Stimulated activated CD4-positive, alpha-beta T cell treated with anti-CD3 and anti-CD28 coated beads, TNF-alpha, amount 100 ng/mL, for 24 hours (primary cell): ENCODE measurements at places on chromosomes 1 and 21.
A peak's percentile ranks its signal among the peaks of the same experiment; 100 is the strongest.

DNA sequence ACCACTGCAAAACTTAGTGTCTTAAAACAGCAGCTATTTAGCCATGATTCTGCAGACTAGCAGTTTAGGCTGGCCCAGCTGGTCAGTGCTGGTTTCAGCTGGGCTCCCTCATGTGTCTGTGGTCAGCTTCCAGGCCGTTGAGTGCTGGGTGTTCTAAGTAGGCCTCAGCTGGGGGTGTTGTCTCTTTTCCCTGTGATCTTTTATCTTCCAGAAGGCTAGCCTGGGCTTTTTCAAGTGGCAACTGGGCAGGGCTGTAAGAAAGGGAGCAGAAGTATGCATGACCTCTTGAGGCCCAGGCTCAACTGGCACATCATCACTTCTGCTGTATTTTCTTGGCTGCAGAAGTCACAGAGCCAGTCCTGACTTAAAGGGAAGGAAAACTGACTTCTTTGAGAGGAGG, 136.1 kb downstream of the KIF26B start:
- DNase-seq, result no peak

DNA sequence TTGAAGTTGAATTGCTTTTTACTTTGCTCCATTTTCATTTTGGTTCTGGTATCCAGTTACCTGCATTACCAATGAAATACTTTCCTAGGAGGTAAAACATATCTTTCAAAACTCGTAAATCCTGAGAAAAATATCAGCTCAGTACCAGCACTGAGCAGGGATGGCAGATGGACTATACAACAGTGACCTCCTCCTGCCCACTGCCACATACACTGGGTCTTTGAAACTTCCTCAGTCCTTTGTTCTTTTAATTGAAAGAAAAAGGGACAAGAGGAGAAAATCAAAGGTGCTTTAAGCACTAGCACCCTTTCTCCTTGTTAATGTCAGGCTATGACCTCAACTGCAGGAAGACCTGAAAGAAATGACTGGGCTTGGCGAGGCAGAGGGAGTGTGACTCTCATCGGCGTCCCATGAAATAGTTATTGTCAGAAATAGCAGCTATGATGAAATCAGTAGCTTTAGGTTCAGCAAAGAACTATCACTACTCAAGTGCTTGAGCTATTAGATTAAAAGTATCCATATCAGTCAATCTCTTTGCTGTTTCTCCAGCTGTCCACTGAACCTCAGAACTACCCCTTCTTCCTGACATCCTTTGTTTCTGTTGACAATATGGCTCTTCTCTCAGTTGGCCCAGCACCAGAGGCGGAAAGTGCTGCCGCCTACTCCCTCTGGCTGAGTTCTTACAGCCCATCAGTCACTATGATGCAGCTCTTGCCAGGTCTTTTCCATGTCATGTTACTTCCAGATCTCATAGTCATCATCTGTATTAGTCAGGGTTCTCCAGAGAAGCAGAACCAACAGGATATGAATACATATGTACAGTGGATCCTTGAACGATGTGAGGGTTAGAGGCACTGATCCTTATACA, 207.0 kb upstream of the MAP1LC3C start:
- no peak for DNase-seq

- DNase-seq, result no peak
Measured at GRCh38 chr1:208178091-208178529, 66.1 kb downstream of the PLXNA2 start.

DNA sequence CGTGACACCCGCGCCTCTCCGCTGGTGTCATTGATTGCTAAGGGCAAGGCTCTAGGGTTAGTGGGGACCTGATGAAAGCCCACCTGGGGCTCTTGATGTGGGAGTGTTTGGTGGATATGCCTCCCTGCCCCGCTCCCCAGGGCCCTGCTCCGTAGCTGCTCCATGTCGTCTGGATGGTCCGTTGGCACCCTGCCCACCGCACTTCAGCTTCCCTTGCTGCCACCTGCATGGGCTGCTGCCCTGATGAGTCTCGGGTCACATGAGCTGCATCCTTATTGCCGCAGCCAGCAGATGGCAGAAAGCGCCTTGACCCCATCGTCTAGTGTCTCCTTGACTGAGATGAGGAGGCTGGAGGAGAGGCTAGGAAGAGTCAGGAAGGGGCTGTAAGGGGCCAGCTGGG, 439.4 kb downstream of the CAMTA1 start:
- DNase-seq, result no peak

DNA sequence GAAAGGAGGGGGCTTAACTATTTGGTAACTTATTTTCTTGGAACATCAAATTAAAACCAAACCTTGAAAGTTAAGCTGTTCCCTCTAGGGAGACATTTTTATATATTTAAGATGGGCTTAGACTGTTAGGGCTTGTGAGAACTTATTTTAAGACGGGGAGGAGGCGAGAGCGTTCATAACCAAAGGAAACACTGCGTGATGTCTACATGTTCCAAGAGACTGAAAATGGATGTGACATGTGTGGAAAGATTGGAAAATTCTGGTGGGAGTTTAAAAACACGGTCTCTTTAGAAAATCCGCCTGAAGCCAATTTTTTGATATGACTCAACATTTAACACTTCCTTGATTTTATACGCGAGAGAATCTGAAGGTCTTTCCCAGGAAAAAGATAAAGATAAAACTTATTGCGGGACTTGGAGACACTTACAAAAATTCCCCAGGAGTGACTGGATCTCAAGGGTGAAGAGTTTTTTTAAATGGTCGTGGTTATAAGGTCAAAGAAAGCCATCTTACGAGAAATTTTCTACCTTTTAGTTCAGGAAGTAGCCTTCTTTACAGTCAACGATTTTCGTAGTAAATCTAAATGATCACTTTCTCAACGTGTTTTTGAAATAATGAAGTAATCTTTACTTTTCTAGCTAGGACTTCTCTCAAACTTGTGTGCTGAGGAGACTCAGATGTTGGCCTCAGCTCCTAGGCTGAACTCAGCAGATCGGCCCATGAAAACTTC, 828 bp downstream of the PNRC2 start:
- DNase-seq, result no peak

GRCh38 chr1:50605186-50605875, 182.1 kb upstream of the DMRTA2 start:
- no peak for DNase-seq

DNA sequence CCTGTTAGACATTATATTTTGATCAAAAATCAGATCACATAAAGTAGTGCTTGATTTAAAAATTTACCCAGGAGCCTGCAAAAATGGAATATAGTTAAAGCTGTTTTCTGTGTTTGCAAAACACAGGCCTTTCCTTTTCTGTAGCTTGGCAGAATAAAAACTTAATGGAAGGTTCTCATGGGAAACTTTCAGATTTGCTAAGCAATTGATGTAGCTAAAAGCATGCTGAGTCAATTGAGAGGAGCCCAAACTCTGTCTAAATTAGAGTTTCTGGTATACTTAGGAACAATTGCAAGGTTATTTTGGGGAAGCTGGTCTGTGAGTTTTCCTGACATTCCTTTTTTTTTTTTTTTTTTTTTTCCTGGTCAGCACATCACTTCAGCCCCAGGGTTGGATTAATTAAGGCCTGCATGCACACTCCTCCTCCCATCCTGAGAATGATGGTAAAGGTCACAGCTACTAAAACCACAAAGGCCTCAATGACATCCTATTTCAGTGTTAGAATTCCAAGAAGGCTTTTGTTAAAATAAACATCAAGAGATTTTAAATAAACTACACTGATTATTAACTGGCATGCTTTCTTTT, 608.7 kb downstream of the PLPP3 start:
- DNase-seq, result no peak

DNA sequence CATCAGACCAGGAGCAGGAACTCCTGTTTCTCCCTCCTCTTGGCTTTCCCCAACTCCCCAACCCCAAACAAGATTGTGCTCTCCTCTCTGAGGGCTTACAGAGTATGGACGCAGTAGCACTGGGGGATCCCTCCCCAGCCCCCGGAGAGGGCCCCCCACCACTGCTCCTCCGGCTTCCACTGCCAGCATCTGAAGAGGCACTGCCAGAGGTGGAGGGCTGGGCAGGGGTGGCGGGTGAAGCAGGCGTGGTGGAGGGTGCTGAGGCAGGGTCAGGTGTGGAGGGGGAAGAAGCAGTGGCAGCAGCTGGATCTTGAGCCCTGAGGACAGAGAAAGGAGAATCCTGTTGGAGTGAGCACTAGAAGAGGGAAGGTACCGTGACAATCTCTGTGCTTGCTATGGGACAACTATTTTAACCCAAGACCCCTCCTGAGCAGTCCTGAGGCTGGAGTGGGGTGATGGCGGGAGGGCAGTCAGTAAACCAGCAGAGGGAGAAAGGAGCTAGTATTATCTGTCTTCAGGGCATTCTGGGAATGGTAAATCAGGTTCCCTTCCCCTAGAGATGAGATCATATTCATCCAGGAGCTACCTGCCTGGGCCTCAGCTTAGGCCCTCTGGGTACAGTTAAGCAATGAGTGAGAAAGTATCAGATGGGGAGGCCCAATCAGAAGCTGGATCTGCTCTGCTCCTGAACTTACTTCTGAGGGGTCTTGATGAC, 2.4 kb downstream of the UBQLN4 start:
- DNase-seq, result no peak

DNA sequence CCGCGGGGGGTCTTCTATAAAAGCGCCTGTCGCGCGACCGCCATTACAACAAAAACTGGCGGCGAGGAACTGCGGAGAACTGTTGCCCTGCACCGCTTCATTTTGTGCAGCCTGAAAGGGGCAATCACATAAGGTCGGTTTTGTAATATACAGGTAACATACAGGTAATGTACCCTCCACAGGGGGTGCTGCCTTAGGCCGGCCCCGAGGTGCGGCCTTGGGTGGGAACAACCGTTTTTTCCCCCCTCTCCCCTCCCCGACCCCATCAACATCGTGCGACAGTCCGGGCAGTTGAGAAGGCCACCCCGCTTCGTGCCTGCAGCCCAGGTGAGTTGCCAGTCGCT, at the start of gene BRDT:
BRDT (plus strand) TSS at position 46 of the 344 bp plus-strand sequence. CDS start 13,354 bp downstream, outside the sequence.
- no peak for DNase-seq

GRCh38 chr1:60972841-60973364, 109.5 kb upstream of the NFIA start:
- DNase-seq, result no peak

DNA sequence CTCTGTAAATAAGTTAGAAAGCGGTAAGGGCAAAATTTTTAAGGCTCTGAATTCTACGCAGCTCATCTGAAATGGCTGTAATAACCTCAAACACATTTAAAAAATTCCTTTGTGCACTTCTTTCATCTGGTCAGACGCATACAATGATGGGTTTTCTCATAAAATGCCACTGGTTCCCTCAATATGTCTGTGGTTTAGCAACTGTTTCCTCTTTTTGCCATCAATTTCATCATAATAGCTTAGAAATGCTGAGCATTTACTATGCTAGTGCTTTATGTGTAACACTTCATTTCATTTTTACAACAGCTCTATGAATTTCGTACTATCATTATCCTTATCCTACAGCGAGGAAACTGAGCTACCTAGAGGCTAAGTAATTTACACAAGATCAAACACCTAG, 35.3 kb upstream of the DMRTA2 start:
- no peak for DNase-seq

DNA sequence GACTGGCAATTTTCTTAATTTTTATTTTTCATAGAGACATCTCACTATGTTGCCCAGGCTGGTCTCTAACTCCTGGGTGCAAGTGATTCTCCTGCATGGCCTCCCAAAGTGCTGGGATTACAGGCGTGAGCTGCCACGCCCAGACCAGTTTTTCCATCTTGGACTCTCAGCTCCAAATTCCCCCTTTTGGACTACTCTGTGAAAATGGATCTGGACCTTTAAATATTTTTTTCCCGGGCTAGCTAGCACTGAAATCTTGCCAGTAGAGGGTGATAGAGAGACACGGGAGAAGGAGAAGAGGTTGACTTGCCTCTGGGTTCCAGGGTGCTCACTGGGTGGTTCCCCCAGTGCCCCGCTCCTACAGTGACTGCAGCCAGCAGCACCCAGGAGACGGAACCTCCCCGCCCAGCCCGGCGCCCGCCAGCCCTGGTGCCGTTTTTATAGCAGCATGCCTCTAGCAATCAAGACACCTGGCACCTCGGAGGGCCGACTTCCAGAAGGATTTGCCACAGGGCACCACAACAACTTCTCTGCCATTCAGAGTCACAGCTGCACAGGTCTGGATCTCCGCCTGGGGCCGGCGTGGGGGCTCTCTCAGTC, 34.7 kb upstream of the SCCPDH start:
- peak; percentile 7 for DNase-seq

DNA sequence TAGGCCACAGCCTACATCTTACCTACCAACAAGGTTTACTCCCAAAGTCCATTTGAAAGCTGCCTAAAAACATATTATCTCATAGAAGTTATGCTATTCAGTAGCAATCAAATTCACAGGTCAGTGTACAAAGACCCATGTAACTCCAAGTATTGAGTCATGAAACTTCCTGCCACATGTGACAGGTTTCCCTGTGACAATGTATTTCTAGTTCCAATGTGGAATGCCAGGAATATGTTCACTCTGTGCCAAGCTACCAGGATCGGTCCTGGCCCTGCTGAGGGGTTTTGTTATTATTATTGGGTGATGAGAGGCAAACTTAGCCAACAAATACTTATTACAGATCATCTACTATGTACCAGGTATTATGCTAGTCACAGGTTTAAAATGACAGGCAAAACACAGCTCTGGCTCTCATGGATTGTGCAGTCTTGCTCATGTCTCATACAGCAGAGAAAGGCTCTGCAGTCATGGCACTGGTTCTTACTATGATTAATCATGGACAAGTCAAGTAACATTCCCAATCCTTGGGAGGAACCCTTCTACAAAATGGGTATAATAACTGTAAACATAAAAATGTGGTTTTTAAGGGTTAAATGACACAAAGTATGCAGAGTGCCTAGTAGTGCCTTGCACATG, 22.5 kb downstream of the DPH5 start:
- DNase-seq, result no peak

- no peak for DNase-seq
Measured at GRCh38 chr1:29201595-29202051, 19.9 kb upstream of the SRSF4 start.
